CD4-positive, alpha-beta memory T cell (primary cell): ENCODE measurements at places on chromosomes 4 and X.

DNA sequence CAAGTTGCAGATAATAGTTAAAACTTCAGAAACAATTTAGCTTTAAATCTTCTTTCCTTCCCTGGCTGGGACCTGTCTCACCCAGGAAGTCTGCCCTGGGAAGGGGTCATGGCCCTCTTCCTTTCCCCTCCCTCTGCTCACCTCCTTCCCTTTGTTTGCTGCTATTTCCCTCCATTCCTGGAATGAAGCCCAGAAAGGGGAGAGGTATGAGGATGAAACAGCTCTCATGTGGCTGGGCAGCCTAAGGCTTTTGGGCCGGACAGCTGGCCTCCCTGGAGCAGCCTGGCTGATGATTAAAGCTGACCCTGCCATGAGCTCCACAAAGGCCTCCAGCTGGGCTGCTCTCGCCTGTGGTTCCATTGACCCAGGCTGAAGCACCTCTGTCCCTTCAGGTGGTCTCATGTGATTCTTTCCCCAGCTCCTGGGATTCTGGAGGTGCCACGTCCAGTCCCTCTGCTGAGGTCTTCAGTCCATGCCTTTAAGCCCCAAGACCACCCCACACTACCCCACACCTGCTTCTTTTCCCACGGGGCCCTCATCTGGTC is 202.1 kb downstream of the PTTG2 start:
- no peak for DNase-seq

DNA sequence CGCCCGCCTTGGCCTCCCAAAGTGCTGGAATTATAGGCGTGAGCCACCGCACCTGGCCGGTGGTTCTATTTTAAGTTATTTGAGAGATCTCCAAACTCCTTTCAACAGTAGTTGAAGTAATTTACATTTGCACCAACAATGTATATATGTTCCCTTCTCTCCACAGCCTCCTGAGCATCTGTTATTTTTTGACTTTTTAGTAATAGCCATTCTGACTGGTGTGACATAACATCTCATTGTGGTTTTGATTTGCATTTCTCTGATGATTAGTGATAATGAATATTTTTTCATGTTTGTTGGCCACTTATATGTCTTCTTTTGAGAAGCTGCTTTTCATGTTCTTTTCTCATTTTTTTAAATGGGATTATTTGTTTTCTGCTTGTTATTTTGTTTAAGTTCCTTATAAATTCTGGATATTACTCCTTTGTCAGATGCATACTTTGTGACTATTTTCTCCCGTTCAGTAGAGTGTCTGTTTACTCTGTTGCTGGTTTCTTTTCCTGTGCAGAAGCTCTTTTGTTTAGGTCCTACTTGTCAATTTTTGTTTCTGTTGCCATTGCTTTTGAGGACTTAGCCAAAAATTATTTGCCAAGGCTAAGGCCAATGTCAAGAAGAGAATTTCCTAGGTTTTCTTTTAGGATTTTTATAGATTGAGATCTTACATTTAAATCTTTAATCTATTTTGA is 213.2 kb downstream of the ARHGAP24 start:
- no peak for DNase-seq

GRCh38 chr4:112111306-112111705 is 33.9 kb upstream of the FAM241A start:
- DNase-seq, result no peak

GRCh38 chr4:186771624-186772023 is 48.0 kb upstream of the FAT1 start:
- no peak for DNase-seq

DNA sequence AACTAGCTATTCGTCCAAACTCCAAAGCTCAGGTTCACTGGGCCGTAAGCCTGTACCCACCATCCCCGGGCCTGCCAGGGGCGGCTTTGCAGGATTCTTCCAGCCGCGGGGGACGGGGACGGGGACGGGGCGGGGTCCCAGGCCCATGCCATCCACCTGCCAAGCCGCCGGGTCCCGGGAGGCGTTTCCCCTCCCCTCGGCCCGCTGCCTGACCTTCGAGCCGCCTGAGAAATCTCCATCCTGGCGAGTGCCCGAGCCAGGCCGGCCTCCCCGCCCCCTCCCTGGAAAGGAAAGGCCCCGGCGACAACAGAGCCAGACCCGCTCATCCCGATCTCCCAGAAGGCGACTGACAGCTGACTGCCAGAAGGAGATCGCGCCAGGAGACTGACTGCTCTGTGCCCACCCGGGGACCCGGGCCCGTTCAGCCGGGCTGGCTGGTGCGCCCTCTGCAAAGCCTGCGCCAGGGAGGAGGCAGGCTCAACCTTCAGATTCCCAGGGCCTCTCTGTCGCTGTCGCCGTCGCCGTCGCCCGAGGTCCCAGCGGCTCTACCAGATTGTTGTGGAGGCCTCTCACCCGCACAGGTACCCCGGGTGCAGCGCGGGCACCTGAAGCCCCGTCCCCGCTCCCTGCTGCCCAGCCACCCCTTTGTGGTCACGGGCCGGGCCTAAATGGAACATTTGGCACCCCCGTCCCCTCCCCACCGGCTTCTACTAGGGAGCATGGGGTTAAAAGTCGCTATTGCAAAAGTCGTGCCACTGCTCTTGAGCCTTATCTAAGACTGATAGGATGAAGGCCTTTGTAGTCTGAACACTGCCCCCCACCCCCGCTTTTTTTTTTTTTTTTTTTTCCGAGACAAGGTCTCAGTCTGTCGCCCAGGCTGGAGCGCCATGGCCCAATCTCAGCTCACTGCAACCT is at the start of gene RGN:
TSS of gene RGN (plus strand) at position 315 of the 915 bp plus-strand sequence. CDS start 2,702 bp downstream, outside the sequence.
- DNase-seq, result no peak

GRCh38 chr4:17912011-17912410 is 101.2 kb downstream of the NCAPG start:
- no peak for DNase-seq

DNA sequence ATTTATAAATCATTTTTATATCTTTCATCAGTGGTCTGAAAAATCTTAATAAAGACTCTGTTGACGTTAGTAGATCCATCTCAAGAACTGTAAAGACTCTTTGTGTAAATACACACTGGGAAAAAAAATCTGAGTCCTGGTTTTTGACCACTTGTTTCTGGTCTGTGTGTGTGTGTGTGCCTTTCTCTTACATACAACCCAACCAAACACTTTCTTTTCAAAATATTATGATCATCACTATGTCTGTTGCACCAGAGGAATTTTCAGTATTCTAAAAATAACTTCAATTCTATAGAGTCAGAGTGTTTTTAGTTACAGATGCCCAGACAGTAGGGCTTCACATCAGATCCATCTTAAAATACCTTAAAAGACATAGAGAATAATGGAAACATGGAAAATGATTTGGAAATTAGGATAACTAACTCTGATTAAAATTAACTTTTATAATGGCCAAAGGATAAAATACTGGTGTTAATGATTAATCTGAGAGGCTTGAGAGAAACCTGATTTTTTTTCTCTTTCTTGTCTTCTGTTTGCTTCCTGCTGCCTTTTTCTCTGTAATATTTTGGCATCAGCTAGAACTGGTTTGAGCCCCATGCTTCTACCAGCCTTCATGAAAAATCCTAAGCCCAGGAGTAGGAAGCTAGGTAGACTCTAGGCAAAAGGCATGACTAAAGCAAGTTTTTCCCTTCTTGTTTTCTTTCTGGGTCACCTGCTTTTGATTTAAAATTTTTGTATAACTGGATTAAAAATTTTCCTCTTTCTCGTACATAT is 99.7 kb downstream of the ATXN3L start:
- DNase-seq, result no peak

DNA sequence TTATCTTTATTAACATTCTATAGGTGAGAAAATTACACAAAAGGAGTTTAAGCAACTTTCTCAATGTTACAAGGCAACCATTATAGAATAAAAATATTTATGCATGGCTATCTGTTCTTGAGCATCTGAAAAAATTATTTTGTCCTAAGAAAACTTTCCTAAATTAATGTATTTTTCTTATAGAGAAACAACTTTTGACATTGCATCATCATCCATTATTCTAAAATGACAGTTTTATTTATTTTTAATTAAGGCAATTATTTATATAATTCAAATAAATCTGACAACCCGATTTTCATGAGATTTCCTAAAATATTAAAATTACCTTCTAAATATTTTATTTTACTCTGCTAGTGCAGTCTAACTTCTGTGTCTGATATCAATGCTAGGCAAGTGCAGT is 4.8 kb downstream of the BTC start:
- DNase-seq, result no peak

GRCh38 chr4:182286035-182286434 is 42.8 kb downstream of the TENM3 start:
- no peak for DNase-seq
